Stimulated activated CD4-positive, alpha-beta T cell treated with anti-CD3 and anti-CD28 coated beads, Interleukin-1b, Interleukin-23, amount 100 ng/mL, for 1 hour (primary cell): ENCODE measurements at places on chromosomes 1 and 21.

GRCh38 chr1:157725221-157725577 lies 24.6 kb upstream of the FCRL3 start:
- no peak for DNase-seq

DNA sequence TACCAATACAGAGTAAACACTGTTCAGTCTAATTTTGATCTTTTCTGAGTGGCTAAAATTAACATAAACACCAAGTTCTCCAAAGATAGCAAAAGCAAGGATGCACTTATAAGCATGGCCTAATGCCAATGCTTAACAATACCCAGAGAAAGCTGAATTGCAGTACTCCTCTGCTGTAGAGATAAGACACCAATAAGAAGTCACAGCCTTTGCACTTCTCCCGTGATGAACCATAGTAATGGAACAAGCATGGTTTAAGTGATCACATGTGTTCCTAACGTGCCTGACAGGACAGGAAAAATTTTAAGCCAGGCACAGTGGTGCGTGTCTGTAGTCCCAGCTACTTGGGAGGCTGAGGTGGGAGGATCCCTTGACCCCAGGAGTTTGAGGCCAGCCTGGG lies 5.6 kb downstream of the PRDX1 start:
- DNase-seq, result no peak

GRCh38 chr1:163055531-163055930 lies 13.6 kb upstream of the RGS4 start:
- no peak for DNase-seq

- DNase-seq, result no peak
These were observed 203.4 kb downstream of the HS2ST1 start for GRCh38 chr1:87117761-87118368.

GRCh38 chr1:12279728-12280464 lies 50.1 kb downstream of the VPS13D start:
- DNase-seq, result no peak

- DNase-seq, result no peak
These were observed 41.9 kb downstream of the NPHP4 start for GRCh38 chr1:5950201-5950895.

GRCh38 chr1:48859456-48859855 lies 82.8 kb upstream of the BEND5 start:
- DNase-seq, result no peak

DNA sequence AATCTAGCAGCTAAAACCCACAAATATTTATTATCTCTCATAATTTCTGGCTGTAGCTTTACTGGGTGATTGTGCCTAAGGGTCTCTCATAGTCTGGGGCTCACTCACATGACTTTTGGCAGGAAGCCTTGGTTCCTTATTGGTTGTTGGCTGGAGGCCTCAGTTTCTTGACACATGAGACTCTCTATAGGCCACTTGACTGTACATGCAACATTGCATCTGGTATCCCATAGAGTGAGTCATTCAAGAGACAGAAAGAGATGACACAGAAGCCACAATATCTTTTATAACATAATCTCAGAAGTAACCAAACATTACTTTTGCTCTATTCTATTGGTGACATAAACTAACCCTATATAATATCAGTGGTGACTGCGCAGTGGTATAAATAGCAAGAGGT lies 128.5 kb upstream of the HNRNPU start:
- no peak for DNase-seq

GRCh38 chr1:72547412-72547811 lies 265.1 kb upstream of the NEGR1 start:
- no peak for DNase-seq

- DNase-seq, result no peak
These were observed 3.6 kb downstream of the DDAH1 start for GRCh38 chr1:85461216-85461918.

DNA sequence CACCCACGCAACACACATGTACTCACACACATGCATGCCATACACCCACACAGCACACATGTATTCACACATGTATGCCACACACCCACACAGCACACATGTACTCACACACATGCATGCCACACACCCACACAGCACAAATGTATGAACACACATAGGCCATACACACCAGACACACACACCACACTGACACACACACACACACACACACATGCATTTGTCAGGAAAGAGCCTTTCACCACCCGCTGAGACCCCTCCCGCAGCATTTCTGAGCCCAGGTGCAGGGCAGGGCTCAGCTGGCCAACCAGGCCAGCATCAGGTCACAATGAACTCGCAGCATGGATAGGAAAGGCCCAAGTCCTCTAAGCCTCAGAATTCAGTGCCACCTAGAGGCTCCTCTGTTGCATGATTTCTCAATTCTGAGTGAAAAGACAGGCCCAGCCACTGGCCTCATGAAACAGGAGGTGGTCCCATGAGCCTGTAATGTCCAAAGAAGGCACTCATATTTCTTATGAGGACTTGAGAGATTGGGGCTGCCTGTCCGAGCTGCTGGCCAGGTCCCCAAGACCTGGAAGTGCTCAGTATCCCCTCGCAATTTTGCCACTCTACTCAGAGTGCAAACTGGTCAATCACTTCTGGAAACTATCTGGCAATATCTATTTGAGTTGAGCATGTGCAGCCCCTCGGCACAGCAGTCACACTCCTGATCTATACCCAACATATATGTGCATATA lies 57.3 kb downstream of the PSMG1 start:
- no peak for DNase-seq

- DNase-seq, result no peak
These were observed 43.7 kb upstream of the ABCG1 start for GRCh38 chr21:42175110-42175710.

DNA sequence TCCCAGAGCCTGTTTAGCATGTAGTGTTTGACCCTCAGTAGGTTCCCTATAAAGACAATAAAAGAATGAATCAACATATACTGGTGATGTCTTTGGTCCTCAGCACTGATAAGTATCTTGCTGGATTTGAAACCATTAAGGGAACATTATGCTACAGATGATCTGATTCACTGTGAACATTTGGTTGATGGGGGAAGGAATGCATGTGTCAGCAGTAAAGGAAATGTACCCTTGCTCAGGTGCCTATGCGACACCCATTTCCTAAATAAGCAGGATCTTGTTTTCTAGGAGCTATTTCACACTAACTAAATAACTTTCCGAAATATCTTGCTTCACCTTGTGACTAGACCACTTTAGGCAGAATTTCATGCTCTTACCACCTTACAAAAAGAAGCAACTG lies 13.0 kb downstream of the TEX38 start:
- DNase-seq, result no peak

- no peak for DNase-seq
These were observed 209.2 kb downstream of the SDCCAG8 start for GRCh38 chr1:243465081-243465480.

GRCh38 chr1:36109041-36109679 lies 15.9 kb downstream of the COL8A2 start:
- DNase-seq, result no peak

GRCh38 chr1:184664042-184664660 lies 90.5 kb downstream of the EDEM3 start:
- DNase-seq, result peak; percentile 8

- no peak for DNase-seq
These were observed 314.2 kb upstream of the POU3F1 start for GRCh38 chr1:38360807-38361206.

DNA sequence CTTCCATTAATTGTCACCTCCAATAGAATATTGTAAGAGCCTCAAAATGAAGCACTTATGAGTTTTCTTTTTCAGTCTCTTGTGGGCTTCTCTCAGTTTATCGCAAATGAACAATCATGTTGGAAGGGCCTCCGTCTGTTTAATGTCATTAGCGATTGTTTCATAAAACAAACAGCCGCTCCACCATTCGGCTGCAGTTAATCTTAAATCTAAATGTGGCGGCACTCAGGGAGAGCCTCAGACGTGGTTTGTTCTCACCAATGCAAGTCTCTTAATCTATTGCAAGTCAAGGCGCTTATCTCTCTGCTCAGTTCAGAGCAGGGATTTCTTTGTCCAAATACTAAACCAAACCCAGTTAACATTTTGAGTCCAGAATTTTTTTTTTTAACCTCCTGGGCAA lies 34.9 kb upstream of the ESRRG start:
- no peak for DNase-seq

GRCh38 chr1:166258017-166258416 lies 91.2 kb upstream of the FAM78B start:
- no peak for DNase-seq

DNA sequence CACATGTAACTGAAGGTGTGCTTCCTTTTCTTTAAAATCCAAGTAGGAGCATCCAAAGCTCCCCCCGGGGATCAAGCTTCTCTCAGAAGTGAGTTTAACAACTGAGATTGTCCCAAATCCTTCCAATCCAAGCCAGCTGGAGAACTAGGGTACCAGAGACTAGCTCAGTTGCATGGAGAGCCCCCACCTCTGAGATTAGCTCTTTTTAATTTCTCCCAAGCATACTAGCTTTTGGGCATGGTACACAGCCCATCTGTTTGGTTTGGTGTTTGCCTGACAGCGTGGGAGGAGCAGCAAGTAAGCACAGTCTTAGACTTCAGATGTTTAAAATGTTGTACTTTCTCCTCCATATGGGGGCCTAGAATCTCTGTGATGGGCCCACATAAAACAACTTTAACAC lies 142.8 kb downstream of the ASTN1 start:
- no peak for DNase-seq

- DNase-seq, result peak; percentile 76
These were observed 8.5 kb upstream of the MEX3A start for GRCh38 chr1:156090840-156091188.

DNA sequence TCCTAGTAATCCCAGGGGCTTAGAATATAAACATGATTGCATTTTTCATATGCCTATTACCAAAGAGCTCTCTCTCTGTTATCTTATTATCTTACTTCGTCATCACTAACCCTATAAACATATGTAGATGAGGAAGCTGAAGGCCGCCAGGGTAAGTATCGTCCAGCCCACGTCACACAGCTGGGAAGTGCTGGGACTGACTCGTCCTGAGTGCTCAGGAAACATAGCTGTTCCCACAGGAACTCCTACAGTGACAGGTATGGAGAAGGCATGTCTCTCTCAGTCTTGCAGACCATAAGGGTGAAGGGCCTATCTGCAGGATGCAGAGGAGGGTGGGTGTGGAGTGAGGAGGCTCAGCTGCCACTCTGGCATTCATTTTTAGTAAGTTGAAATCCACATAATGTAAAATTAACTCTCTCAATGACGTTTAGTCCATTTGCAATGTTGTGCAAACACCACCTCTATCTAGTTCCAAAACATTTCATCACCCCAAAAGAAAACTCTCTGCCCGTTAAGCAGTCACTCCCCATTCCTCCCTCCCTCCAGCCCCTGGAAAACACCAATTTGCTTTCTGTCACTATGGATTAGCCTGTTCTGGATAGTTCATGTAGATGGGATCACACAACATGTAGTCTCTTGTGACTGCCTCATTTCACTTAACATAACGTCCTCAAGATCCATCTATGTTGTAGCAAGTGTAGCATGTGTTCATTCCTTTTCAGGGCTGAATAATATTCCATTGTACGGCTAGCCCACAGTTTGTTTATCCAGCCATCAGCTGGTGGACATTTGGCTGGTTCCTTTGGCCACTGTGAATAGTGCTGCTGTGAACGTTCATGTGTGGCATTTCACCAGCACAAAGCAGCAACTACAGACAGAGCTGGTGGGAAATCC lies 68.3 kb downstream of the TCP10L start:
- DNase-seq, result no peak

DNA sequence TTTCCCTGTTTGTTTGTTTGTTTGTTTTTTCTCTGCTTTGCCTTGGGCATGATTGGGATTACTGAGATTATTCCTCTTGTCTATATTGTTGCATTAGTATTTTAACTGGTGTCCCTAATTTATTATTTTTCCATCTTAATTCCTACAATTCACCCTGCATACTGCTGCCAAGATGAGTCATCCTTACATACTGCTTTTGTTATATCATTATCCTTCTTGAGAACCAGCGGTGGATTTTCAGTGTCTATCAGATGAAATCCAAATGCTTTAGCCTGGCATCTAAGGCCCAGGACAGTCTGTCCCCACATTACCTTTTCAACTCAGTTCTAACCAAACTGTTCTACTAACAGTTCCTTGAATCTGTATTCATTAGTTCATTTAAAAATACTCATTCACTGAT lies 101.7 kb downstream of the OLFML2B start:
- no peak for DNase-seq

- no peak for DNase-seq
These were observed 140.4 kb downstream of the S1PR1 start for GRCh38 chr1:101377084-101377835.

GRCh38 chr1:156887734-156888133 lies 5.8 kb upstream of the PEAR1 start:
- no peak for DNase-seq

GRCh38 chr1:20298626-20299025 lies 8.0 kb downstream of the VWA5B1 start:
- no peak for DNase-seq

GRCh38 chr1:51955797-51956527 lies 34.5 kb downstream of the RAB3B start:
- no peak for DNase-seq

GRCh38 chr21:44441041-44441400 lies 14.3 kb upstream of the LRRC3 start:
- no peak for DNase-seq

- no peak for DNase-seq
These were observed 15.0 kb downstream of the PDE9A start for GRCh38 chr21:42668298-42668992.

- DNase-seq, result no peak
These were observed 24.0 kb upstream of the ABL2 start for GRCh38 chr1:179253286-179253972.

DNA sequence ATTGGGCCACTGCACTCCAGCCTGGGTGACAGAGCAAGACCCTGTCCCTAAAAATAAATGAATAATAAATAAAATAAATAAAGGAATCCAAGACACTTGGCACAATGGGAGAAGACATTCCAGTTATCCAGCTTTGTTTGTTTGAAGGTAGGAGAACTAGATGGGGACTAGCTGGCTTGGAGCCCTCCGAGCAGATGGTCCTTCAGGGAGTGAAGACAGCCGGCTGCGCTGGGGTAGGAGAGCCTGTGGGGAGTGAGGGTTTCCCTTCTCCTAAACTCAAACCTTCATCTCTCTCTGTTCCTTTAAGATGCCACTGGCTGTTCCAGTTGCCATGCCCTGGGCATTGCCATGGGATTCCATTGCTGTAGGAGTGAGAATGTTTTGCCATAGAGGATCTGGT lies 120.6 kb downstream of the NAV1 start:
- no peak for DNase-seq

DNA sequence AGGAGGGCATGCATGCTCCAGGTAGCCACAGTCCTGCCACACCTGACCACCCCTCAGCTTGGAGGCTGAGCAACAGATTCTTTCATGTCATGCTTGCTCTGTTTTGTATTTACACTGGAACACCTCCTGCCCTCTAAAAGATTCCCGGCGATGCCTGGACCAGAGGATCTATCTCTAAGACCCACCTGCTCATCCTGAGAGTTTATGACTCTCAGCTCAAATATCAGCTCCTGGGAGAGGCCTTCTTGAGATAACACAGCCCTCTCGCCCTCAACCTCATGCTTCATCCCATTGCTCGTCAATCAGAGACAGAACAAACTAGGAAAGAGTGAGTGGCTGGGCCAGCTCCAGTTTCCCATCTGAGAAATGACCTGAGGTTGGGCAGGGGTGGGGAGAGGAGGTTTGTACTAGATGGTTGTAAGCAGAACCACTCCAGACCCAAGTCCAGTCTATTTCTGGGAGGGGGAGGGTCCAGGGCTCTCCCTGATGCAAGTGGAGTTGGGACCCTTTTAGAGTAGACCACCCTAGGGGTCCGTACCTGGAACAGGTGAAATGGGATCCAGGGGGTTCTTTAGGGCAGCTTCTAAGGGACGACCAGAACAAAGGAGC lies 524.5 kb downstream of the MATN1 start:
- DNase-seq, result no peak

GRCh38 chr21:37780991-37781983 lies 135.0 kb downstream of the KCNJ6 start:
- DNase-seq, result no peak
